ENCODE measurements at places on chromosomes 6 and 20.

- DNase-seq: no peak
Measured at GRCh38 chr6:106048336-106048735, 37.8 kb upstream of the PRDM1 start.

- peak; percentile 13 for DNase-seq
Measured at GRCh38 chr6:137728386-137729349, 138.4 kb upstream of the TNFAIP3 start.

GRCh38 chr20:58407966-58408557, 19.0 kb downstream of the VAPB start:
- DNase-seq: no peak

- DNase-seq: no peak
Measured at GRCh38 chr20:7090001-7090400, 322.5 kb downstream of the BMP2 start.

DNA sequence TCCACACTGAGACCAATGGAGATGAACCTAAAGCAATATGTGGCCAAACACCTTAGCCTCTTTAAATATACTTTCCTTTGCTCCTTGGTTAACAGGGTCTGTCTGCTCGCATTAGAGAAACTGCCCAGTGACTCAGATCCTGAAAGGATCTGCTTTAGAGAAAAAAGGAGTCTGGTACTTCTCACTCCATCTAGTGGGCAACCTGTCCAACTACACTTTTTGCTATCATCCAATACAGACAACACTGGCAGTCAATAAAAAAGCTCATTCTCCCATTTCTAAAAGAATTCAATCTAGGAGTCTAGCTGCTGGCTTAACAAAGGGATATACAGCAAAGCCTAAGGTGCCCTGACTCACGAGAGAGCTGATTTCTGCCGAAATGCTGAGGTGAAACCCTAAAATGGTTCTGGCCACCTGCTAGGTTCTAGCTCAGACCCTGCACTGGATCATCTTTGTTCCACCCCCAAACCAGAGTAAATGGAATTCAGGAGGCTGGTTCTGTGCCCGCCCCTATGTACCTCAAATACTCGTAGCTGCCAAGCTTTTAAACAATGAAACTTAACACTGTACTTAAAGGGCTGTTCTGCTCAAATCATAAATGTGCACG, 11.5 kb downstream of the GNL1 start:
- peak; percentile 76 for DNase-seq

GRCh38 chr6:25476126-25476525, 175.9 kb upstream of the SCGN start:
- no peak for DNase-seq

DNA sequence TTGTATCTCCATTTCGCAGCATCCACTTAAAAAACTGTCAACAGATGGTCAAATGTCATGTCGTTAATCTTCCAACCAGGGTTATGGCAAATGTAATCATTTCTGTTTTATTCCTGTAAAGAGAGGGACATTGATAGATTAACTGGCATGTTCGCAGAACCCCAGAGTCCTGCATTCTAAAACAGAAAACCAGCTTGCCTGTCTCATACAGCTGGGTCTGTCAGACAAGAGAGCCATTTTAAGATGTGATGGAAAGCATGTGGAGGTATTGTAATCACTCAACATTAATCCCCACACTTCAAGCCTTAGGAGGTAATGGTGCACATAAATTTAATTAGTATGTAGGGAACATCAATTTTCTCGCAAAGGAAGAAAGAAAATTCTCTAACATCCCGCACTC, 4.4 kb downstream of the SMLR1 start:
- DNase-seq: no peak

- no peak for DNase-seq
Measured at GRCh38 chr20:8854571-8854970, 214.3 kb upstream of the PLCB4 start.

DNA sequence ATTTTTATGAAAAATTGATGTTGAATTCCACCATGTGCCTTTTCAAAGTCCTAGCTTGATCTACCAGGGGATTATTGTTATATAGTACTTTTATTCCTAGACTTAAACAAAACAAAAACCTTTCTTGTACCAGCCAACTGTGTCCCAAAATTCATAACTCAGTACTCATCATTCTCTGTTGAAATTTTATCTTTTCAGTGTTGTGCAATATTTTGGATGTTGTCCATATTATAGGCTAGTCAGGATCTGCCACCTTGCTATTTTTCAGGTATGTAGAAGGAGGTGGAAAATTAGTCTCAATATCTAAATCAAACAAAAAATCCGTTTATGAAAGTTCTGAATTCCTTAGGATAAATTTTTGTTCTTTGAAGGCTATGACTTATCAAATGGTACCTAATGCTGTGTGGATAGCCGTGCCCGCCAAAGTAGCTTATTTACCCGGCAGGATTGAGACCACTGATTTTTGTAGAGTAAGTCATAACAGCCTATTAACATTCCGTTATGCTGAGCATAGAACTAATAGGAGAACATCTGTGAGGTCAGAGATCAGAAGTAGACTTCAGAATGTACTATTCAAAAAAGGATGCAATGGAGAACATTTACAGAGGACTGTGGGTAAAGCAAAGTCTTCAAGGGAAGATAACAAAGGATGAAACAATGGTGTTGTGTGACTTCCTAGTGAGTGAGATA, 304.7 kb downstream of the SOX4 start:
- no peak for DNase-seq

- no peak for DNase-seq
Measured at GRCh38 chr6:135616655-135617054, 119.1 kb upstream of the AHI1 start.

DNA sequence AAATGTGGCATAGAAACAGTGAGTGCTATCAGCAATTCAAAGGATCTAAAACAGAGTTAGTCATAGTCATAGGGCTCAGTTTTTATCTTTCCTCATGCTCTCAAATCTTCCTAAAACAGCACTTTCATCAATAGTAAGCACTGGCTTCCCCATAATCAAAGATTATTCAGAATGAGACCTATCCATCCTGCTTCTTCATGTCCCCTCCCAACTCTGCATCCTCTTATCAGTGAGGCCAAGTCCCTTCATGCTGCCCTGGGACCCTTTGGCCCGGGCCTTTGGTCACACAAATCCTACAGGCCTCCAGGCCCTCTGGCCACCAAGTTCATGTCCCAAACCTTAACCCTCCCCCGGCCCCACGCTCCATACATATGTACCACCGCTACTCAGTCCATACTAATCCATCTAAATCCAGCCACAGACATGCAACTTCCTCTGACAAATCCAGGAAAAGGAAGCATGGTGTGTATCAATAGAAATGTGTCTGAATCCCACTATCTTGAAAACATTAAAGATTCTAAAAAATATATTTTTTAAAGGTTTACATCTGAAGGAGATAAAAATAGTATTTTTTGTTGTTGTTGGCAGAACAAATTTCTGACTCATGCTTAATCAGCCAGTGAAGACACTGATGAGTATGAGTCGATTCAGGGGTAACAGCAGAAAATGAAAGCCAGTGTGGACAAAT, 143.5 kb downstream of the PDE7B start:
- peak; percentile 27 for DNase-seq
